ENCODE measurements at places on chromosomes 1 and 21.

DNA sequence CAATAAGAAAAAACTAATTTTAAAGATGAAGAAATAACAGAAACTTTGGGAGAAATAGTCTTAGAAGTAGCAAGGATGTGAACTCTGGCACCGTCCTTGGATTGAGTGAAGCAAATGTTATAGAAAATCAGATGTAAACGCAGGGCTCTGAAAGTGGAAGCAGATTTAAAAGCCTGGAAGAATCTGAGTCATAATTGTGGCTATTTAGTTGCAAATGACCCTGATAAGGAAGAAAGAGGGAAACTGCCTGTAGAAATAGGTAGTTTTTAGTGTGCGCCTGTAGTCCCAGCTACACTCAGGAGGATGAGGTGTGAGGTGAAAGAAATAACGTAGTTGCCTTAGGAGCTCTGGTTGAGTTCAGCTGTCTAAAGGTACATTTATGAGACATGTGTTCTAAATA lies 101.0 kb downstream of the NGF start:
- no peak for DNase-seq

DNA sequence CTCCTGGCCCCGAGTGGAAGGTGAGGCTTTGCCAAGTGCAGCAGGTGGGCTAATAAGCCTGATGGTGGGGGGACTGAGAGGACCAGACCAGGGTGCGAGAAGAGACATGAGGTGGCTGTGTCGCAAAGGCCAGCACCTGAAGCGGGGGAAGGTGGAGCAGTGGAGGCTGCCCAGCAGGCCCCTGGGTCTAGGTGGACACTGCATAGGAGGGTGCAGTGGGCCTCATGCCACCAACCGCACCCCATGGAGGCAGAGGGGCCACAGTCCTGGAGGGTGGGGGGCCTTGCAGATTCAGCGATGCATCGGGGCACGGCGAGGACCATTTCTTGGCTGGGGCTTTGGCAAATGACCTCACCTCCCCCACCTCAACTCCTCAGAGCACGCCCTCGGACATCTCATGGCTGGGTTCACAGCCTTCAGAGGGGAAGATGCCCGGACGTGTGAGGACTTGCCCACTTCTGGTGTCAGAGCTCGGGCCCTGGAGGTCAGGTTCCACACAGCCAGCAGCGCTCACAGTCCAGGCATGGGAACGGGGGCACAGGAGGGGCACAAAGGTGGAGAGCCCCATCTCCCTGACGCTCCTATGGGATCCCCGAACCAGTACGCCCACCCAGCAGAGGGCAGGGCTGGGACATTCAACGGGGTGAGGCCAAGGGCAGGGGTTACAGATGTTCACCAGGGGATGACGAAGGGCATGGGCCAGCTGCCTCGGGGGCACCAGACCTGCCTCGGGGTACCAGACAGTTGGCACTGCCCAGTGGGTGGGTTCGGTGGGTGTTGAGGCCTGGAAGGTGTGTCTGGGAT lies 35.4 kb downstream of the UBE2G2 start:
- no peak for DNase-seq

DNA sequence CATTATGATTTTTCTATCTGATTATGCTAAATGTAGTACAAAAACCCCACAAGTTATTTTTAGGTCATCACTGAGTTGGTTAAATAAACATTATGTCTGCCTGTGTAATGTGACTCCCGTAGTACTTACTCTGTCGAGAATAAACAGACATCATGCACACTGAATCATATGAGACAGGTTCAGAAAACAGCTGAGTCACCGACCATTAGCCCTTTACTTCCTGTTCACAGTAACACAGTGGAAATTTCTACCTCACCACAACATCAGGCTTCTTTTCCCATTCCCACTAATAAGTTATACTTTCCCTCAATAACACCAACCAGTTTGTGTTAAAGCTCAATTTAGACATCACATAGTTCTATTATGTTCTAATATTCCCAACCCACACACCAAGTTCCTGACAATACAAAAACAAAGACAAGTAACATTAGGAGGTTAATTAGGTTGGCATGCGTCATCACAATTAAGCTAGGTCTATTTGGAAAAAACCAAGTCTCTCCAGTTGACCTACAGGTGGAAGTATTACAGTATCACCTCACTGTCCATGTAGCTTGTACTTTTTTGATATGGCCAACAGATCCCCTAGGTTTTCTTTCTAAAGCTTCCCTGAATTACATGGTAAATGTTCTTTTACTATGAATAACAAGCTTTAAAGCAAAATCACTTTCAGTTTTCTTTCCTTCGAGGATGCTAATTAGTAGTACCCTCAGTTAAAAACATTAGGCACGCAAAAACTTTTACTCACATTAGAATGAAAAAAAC lies 154.2 kb downstream of the EIF4G3 start:
- DNase-seq, result peak; percentile 87

- peak; percentile 33 for DNase-seq
These were observed 120.4 kb upstream of the PTGFR start for GRCh38 chr1:78370356-78370755.

GRCh38 chr1:53477651-53478501 lies 18.7 kb downstream of the DMRTB1 start:
- no peak for DNase-seq

GRCh38 chr1:90127288-90127953 lies 132.5 kb downstream of the ZNF326 start:
- no peak for DNase-seq

DNA sequence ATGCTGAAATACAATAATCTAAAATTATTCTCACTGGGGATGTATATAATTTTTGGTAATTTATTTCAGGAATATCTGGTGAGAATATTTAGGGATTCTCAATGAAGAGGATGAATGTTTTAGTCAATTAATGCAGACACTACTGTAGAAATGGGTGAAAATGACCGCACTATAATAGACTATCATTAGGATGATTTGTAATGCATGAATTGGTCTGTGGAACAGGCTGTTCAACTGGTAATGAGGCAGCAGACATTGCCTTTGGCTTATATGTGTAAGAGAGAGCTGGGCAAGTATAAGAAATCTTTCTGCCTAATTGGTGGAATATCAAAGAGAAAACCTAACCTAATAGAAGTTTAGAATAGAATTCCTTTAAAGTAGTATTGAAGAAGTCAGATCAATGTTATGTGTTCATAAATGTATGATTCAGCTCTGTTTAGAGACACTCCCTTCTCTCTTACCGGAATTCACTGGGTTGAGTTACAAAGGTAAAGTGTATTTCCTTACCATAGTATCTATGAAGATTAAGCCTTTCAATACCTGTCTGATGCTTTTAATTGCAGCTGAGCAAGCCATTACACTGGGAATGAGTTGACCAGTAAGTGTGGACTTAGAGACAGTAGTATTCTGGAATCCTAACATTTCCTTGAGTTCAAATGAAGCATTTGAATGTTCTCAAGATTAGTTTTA lies 274.5 kb downstream of the S1PR1 start:
- no peak for DNase-seq

DNA sequence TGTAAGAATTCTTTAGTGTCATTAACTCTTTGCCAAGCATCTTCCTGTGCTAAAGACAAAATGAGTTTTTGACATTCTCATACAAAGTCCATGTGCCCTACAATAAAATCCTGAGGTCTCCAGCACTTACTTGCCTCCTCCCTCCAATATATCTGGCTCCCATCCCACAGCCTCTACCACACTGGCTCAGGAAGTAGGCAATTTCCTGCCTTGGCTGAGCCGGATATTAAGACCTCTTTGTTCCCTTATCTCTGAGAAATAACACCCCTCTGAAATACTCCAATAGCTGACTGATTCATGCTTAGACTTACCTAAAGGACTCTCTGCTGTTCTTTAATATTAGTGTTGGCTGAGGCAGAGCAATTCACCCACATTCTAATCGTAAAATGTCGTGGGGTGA lies 37.6 kb upstream of the GORAB start:
- DNase-seq, result no peak

DNA sequence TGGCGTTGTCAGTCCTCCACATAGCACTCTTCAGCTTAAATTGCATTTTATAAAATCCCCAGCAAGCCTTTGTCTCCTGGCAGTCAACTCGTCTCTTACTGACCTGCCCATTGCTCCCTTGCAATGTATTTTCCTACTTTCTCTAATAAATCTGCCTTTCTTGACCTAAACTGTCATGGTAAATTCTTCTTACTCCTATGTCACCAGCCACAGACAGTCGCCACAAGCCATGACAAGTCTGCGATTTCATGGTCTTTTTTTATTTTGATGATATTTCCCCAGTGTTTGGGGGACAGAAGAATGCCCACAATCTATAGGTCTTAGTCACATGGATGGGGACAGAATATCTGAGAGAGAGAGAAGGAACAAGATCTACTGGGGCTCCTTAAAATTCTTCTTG lies 8.4 kb downstream of the IFNAR2 start:
- no peak for DNase-seq

- DNase-seq, result no peak
These were observed 142.6 kb downstream of the SMYD3 start for GRCh38 chr1:246364415-246364941.

DNA sequence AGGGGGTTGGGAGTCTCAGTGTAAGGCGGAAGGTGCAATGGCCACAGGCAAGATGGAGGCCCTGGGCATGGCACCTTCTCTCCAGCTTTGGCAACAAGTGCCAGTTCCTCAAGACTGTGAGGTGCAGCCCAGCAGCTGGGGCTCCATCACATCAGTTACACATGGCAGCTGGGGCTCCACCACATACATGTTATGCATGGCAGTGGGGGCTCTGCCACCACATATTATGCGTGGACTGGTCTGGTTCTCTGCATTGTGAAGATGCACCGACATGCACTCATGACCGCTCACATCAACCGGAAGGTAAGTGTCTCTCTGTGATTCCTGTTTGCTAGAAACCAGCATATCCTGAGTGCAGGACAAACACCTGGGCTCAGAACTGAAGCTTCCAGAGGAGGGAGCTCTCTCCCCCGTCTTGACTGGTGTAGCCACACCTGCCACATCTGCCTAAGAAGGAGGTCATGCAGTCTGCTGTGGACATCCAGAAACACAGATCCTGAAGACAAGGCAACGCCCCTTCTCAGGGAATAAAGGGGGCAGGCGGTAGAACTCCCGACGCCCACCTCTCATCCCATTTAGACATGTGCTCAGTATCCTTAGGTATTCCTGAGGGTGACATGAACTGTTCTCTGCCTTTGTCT lies 104.1 kb upstream of the TMPRSS2 start:
- DNase-seq, result no peak

GRCh38 chr1:44609768-44610526 lies 64.3 kb downstream of the TMEM53 start:
- no peak for DNase-seq

- no peak for DNase-seq
These were observed 116.4 kb downstream of the RRAGC start for GRCh38 chr1:38743184-38743583.

DNA sequence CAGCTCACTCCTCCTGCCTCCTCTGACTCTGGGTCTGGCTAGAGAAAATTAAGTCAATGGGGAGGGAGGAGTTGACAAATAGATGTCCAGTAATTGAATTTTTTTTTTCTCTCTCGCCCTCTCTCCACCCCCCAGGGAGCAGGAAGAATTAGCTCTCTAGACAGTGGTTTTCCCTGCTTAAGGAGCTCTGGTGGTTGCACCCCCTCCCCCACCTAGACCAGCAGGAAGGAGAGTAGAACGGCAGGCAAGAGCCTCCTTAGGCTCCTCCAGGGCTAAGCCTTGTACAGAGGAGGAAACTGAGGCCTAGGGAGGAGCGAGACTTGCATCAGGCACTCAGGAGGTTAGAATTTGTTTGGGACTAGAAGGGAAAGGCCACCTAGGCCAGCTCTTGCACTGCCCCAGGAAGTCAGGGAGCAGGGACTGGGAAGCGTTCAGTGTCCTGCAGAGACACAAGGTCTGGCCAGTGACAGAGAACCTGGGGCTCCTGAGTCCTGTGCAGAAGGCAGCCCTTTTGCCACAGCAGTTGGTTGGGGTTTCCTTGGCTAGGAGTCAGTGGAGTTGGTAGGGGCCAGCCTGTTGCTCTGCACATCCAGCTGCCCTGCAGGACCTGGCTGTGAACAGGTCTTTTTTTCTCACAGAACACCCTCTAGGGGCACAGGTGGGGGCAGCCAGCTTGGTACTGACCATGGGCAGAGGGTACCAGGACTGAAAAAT lies 49.5 kb upstream of the ACOT11 start:
- DNase-seq, result no peak

DNA sequence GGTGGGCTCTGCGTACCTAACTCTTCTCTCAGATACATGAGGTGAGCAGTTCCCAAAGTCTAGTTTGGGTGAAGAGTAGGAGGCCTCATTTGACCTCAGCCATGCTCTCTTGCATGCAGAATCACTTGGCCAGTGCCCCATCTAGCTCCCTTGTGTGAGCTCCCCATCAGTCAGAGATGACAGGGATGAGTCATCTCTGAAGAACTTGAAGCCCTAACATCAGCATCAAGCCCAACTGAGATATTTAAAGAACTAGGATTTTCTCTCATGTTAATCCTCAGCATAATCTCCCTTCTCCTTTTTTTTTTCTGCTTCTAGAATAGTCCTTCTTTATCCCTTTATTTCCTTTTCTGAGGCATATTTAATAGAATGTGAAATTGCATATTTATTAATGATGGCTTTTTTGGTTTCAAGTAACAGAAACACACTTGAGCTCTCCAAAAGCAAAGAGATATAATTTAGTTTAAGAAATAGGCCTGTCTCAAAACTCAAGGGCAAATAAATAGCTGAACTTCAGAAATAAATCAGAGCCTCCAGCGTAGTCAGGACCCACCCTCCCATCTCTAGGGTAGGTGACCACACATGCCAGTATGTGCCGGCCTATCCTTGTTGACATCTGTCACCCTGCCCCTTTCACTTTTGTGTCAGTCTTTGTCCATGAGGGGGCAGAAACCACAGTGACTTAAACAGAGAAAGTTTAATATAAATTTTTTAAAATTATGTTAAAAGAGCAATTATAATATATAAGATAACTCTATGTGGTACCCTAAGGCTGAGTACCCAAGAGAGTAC lies 112.3 kb downstream of the TSEN15 start:
- no peak for DNase-seq

GRCh38 chr1:201213106-201213770 lies 22.6 kb downstream of the IGFN1 start:
- no peak for DNase-seq

DNA sequence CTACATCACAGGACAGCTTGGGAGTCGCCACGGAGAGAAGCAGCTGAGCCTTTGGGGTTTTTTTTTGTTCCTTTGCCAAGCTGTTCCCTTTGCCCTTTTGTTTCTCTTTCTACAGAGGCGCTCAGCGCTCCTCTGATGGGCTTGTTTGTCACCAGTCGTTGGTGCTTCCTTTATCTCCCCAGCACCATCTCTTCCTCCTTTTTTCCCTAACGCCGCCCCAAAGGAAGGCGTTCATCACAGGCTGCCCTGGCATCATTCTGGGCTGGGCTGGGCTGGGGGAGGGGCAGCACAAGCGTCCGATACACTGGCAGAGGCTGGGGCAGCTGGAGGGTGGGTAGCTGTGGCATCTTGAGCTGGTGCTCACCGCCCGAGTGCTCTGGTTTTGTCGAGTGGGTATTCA lies 10.5 kb downstream of the IGSF21 start:
- DNase-seq, result no peak

GRCh38 chr21:24896735-24897124 lies 710.6 kb downstream of the MRPL39 start:
- no peak for DNase-seq

DNA sequence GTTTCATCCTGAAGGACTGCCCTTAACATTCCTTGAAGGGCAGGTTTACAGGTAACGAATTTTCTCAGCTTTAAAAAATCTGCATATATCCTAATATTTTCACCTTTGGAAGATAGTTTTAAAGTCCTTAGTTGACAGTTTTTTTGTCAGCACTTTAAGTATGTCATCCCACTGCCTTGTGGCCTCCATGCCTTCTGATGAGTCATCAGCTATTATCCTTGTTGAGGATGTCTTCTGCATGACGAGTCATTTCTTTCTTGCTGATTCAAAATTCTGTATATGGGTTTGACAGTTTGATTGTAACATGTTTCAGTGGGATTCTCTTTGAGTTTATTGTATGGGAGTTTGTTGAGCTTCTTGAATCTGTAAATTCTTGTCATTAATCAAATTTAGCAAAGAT lies 500.6 kb downstream of the DISC1 start:
- peak; percentile 69 for DNase-seq

All from HS-5 (cell line).